ENCODE measurements at places on chromosomes 3 and 15.

GRCh38 chr15:65561934-65562333 lies 31.7 kb downstream of the HACD3 start:
- DNase-seq: no peak

GRCh38 chr15:100779331-100780207 lies 100.1 kb upstream of the ALDH1A3 start:
- no peak for DNase-seq

DNA sequence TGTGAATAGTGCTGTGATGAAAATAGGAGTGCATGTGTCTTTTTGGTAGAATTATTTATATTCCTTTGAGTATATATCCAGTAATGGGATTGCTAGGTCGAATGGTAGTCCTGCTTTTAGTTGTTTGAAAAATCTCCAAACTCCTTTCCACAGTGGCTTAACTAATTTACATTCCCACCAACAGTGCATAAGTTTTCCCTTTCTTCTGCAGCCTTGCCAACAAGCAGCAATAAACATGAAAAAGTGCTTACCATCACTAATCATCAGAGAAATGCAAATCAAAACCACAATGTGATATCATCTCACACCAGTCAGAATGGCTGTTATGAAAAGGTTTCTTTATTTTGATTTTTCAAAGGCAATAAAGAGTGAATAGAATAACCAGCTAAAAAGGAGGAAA lies 1105.9 kb downstream of the NAALADL2 start:
- no peak for DNase-seq

- DNase-seq: no peak
Observed at GRCh38 chr15:45064386-45064785, 41.4 kb downstream of the SORD start.

GRCh38 chr3:31405515-31405914 lies 127.2 kb upstream of the STT3B start:
- DNase-seq: no peak

DNA sequence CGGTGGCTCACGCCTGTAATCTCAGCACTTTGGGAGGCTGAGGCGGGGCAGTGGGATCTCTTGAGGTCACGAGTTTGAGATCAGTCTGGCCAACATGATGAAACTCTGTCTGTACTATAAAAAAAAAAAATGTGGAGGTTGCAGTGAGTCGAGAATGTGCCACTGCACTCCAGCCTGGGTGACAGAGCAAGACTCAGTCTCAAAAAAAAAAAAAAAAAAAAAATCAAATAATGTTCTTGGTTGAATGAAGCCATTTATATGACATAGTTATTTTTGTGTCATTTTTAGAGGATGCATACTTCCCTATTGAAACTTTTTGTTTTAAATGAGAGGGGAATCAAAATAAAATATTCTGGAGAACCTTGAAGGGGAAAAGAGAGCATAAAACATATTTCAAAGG lies 3.1 kb downstream of the HMCES start:
- DNase-seq: no peak

DNA sequence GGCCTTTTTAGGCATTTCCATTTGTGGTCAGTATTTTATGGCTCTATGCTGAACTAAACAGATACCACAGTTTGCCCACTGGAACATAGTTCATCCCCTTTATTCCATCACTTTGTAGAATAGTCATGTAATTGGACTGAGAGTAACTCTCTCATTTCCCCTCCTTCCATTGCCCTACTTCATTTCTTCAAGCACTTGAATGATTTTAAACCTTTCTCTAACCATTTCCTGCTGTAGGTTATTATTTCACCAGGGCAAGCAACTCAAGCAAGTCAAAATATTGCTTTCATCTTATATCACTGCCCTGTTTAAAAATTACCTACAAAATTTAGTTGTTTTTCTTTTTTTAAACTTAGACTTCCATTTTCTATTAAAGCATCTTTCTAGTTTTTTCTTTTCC lies 177.0 kb downstream of the RAP2B start:
- DNase-seq: no peak

- no peak for DNase-seq
Observed at GRCh38 chr3:31613177-31613576, 80.5 kb downstream of the STT3B start.

DNA sequence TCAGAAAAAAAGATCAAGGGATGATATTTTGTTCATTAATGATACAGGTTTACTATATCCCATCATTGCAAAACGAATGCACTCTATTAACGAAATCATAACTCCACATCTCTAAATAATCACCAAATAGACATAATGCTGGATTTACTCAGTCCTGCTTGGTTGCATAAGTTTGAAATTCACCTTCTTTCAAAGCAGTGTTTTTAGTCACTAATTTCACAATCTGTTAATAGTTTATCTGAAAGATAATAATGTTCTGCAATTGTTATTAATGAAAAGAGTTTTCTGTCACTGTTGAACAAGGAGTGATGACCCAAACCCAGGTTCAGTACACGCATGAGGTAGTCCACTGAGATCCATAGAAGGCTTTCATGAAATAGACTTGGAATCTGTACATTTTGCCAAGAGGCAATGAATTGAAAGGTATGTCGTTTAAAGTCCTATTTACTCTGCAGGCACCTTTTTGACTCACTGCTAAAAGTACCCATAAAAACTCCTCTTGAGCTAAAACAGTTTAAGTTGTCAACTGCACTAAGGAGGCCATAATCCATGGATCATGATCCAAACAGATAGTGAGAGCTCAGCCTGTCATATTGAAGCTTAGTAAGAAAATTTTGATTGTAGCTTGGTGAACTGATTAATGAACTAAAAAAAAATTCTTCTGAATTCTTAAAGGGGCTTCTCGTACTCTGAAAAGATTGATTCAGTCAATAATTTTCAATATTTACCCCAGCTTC lies 75.6 kb upstream of the MBNL1 start:
- no peak for DNase-seq

All from cerebellar nuclear complex (tissue), 1 donor.